Spleen (tissue), 13 donors: ENCODE measurements at places on chromosomes 13 and 19.

GRCh38 chr13:79379274-79379673 is 26.8 kb downstream of the RBM26 start:
- DNase-seq, result no peak

DNA sequence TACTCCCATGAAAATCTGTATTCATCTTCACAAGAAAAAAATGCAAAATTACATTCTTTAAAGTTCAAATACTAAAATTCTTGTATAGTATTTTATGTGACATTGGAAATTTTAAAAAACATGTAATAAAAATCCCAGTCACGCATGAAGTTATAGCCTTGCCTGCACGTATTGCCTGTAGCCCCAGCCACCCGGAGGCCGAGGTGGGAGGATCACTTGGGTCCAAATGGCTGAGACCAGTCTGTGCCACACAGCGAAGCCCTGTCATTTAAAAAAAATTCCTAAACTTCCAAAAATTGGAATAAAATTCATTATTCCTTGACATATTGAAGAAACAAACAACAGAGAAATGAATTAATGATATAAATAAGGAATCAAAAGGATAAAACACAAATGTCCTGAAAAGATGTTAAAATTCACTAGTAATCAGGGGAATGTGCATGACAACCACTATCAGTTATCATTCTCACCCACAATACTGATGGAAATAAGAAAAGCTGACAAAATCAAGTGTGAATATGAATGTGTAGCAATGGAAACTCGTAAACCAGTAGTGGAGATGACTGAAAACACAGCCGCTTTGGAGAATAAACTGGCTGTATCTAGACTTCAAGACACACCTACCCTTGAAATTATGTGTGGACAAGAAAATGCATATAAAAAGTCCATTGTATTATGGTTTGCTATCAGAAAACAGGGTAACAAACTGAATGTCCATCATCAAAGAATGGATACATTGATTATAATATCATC is 7.5 kb downstream of the CARD8 start:
- no peak for DNase-seq

DNA sequence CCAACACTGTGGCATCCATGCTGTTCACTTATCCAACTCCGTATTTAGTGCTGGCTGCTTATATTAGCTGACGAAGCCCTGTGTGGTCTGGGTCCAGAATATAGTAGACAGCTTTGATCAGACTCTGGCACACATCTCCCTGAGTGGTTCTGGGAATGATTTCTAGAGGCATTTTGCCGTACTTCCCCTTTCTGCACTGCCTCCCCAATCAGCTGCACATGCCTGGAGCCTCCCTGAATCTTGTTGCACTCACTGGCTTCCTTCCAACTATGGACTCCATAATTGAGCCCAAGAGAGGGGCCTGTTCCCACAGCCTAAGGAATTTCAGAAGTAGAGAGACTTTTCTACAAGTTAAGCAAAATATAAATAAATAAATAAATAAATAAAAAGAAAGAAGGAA is 30.4 kb upstream of the PCDH8 start:
- DNase-seq, result no peak

DNA sequence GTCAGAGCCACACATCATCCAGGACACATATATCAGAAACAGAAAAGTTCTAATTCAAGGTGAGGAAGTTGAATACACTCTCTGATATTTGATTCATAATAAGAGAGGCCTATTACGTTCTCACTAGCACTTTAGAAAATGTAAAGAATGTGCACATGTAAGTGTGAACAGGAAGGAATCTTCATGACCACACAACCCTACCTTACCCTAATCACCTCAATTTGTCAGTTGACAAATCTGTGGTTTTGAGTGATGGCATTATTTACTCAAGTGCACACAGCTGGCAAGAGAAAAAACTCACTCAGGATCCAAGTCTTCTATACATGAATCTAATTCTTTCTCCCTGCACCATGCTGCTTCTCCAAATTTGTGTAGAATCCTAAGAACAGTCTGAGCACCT is 445.8 kb downstream of the SUCLA2 start:
- DNase-seq, result no peak

- DNase-seq, result peak; percentile 64
Observed at GRCh38 chr13:18948664-18949488, 232.7 kb downstream of the TUBA3C start.

DNA sequence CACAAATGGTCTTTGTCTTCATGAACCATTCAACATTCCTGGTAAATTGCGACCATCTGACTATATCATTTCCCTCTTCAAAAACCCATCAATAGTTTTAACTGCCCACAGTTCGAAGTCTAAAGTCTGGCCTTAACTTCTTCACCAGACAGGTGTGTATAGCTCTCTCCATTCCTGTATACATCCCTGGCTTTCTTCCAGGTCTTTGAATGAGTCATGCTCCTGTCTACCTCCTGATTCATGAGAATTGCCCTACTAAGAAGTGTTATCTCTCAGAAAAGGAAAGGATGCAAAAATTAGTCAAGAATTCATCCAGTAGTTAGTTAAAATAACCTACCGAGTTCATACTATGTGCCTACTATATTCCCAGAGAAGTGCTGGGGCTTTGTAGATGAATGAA is 225.0 kb downstream of the TBC1D4 start:
- DNase-seq, result no peak

- no peak for DNase-seq
Observed at GRCh38 chr13:99902657-99903056, 68.9 kb downstream of the ZIC5 start.

GRCh38 chr13:69580255-69580654 is 527.4 kb upstream of the ATXN8OS start:
- no peak for DNase-seq
